ENCODE measurements at places on chromosomes 2 and 18. TPM values are rescaled to one million over a fixed set of nuclear protein-coding genes. Genes with fewer than 3 reads are reported as not detected.

Gene TMEM178A
- total RNA-seq, result 0.25 TPM

Gene SCN7A
- total RNA-seq, result not detected

Gene TUBA3E
- total RNA-seq, result not detected

Gene SMYD5
- 12.1 TPM for total RNA-seq

Gene ERBB4
- under 0.01 TPM for total RNA-seq

Gene CERS6
- 37.7 TPM for total RNA-seq

Gene TFCP2L1
- not detected for total RNA-seq

Gene CD8A
- under 0.01 TPM for total RNA-seq

Data from dermis microvascular lymphatic vessel endothelial cell (primary cell).